ENCODE measurements at places on chromosomes 1 and 21. TPM values are rescaled to one million over a fixed set of nuclear protein-coding genes. Genes with fewer than 3 reads are reported as not detected.

The BECN2 gene
- not detected for total RNA-seq

DNA sequence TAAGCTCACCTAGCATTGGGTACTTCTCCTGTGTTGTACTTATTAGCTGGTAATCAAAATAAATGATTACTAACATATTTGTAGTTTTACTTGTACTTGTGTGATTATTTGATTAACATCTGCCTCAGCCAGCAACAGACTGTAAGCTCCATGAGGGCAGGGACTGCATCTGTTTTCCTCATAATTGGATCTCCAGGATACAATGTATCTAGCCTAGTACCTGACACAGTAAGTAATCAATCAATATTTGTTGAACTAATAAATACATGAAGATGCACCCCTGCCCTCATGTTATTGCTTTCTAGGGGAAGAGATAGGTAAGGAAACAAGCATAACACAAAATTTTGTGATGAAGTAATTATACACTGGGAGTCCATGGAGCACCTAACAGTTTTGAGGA is 101.5 kb downstream of the TENT5C start:
- no peak for DNase-seq

DNA sequence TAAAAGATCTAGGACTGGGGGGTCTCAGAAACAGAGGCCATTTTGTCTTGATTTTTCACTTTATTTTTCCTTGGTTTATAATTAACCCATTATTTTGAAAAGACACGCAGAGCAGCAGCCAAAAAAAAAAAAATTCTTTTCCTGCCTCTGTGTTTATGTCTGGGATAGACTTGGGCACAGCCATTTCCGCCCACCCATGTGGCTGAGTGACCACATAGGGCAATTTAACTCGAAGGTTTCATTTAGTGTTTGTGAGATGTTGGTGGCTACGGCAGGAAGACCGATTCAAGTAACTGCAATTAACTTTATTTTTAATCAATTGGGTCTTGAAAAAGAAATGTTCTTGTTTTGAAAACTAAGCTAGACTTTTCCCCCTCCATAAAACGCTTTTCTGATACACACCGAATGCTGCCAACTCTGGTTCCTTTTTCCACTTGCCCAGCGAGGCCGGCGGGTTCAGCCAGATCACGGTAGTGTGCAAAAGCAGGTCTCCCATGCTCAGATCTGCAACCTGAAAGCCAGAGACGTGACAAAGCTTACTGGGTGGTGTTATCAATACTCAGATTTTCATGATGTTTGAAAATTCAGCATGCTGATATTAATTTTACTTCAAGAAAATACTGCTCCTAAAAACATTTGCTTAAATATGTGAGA is 97.4 kb upstream of the KRTAP19-8 start:
- no peak for DNase-seq

The DCDC2B gene
- not detected for total RNA-seq

GRCh38 chr1:230390371-230390770 is 35.8 kb downstream of the PGBD5 start:
- DNase-seq = no peak

The TRAF5 gene
- 1.5 TPM for total RNA-seq

DNA sequence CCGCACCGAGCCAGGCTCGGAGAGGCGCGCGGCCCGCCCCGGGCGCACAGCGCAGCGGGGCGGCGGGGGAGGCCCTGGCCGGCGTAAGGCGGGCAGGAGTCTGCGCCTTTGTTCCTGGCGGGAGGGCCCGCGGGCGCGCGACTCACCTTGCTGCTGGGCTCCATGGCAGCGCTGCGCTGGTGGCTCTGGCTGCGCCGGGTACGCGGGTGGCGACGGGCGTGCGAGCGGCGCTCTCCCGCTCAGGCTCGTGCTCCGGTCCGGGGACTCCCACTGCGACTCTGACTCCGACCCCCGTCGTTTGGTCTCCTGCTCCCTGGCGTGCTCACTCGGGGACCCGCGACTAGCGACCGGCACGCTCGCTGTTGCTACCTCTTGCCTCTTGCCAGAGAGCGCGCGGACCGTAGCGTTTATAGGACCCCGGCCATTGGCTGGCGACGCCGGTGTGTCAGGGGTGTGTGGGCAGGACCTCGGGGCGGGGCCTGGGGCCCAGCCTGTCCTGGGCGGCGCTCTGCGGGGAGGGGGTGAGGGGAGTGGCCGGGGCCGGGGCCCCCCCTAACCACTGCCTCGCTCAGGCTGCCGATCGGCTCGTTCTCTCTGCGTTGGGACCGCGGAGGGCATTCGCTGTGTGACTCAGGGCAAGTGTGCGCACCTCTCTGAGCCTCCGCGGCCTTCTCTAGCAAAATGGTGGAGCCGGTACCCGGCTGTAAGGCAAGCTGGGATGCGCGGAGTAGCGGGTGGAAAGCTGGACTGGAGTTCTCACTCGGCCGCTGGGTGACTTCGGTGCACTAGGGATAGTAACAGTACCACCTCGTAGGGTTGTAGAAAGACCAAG is at the start of gene SLC2A1:
Gene SLC2A1, minus strand, starts transcription at position 381 of the 832 bp plus-strand sequence. Its CDS starts 217 bp downstream, at position 164.
- peak; percentile 94 for DNase-seq

The OR2T11 gene
- not detected for total RNA-seq

DNA sequence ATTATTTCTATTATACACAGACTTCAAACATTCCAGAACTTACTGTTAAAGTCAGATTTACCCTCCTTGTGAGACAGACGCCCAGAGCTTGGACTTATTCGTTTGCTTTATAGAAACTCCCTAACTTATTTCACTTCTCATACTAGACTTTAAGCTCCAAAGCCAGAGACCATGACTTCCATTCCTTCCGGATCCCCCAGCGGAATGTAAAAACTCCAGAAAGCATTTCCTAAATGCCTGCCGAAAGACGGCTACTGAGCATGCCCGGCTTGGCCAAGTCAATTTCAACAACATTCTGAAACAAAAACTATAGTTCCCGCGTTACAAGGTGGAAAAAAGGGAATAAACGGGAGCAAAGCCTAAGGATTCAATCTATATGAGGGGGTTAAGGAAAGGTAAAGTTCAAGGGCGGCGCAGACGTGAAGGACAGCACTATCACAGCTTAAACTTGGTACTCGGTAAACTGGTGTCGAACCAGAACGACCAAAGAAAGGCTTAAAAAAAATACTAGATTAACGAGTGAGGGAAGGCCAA is 1.1 kb downstream of the USP48 start:
- DNase-seq = no peak

DNA sequence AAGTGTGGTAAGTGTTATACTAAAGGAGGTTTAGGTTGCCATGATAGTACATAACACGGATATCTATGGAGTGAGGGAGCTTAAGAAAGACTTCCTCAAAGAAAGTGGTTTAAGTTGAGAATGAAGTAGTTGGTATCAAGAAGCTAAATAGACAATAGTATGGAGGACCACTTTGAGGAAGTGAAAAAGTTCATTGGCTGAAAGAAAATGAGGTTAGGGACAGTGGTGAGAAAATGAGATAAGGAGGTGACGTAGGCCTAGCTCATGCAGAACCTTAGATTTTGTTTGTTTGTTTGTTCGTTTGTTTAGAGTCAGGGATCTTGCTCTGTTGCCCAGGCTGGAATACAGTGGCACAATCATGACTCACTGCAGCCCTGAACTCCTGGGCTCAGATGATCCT is 72.2 kb upstream of the PPIH start:
- no peak for DNase-seq

The LIPI gene
- not detected for total RNA-seq

The RPS8 gene
- total RNA-seq = 674 TPM

All from Right ventricle myocardium superior (tissue), 1 donor.